ENCODE measurements at places on chromosomes 2 and 18.
A peak's percentile ranks its signal among the peaks of the same experiment; 100 is the strongest.

DNA sequence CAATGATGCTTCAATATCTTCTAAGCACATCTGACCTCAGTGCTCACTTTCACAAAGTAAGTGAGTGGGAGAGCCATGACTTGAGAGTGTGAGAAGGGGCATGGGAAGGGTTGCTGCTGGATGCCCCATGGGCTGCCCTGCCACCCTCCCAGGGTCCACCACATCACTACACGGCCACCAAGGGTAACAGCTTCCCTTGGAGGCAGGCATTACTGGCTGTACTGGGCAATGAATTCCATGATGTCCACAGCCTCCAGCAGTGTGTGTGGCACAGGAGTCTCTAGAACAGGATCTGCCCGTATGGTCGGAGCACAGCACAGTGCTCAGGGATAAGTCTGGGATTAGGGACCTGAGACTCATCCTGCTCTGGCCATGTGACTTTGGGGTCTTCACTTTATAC lies 481.0 kb upstream of the MYT1L start:
- ATAC-seq = peak; percentile 8
- H3K27me3 ChIP-seq = no peaks in the 10 kb centered on the region

- H3K36me3 ChIP-seq = peaks cover 63% of the 10 kb centered on the region
- no peaks in the 10 kb centered on the region for H3K27me3 ChIP-seq
- H3K4me1 ChIP-seq = peaks cover 10% of the 10 kb centered on the region
- no peak overlapping the region for H3K4me3 ChIP-seq
- no peak for ATAC-seq
Measured at GRCh38 chr2:27929916-27930486, 39.5 kb downstream of the BABAM2 start.

- no peaks in the 10 kb centered on the region for H3K4me1 ChIP-seq
- no peaks in the 10 kb centered on the region for H3K36me3 ChIP-seq
- H3K27ac ChIP-seq = no peak overlapping the region
- peaks cover 7% of the 10 kb centered on the region for H3K27me3 ChIP-seq
Measured at GRCh38 chr18:22471546-22472131, 53.9 kb upstream of the CTAGE1 start.

DNA sequence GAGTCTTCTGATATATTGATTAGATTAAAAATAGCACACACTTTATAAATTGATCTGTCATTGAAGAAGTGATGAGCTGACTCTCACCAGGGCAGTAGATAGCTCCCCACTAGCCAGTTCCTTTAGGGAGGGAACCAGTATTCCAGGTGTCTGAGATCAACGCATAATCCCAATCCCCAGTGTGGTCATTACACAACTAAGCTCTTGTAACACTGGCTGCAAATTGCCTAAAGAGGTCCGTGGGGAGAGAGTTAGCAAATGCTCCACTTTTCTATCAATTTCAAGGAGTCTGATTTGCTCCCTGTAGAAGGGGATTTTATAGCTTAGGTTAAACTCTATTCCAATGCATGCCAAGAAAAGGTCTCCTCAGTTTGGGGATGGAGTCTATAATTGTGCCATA lies 7.7 kb downstream of the SLC14A1 start:
- H3K4me1 ChIP-seq = no peaks in the 10 kb centered on the region
- H3K36me3 ChIP-seq = peaks cover 5% of the 10 kb centered on the region
- H3K4me3 ChIP-seq = no peak overlapping the region
- H3K27me3 ChIP-seq = no peaks in the 10 kb centered on the region
- H3K27ac ChIP-seq = no peak overlapping the region

GRCh38 chr2:39435741-39436591 lies 1.1 kb downstream of the MAP4K3 start:
- peaks cover 6% of the 10 kb centered on the region for H3K36me3 ChIP-seq
- H3K4me3 ChIP-seq = peak overlapping the region; percentile 91
- H3K27me3 ChIP-seq = no peaks in the 10 kb centered on the region
- H3K4me1 ChIP-seq = peaks cover 35% of the 10 kb centered on the region
- no peak for ATAC-seq
- peak overlapping the region; percentile 87 for H3K27ac ChIP-seq

Data from stimulated activated memory B cell treated with anti-CD40 and anti-IgM and Interleukin-4, amounts not matched to agents 10 μg/mL and 1 μg/mL and 100 μg/mL, for 72 hours (primary cell).